ENCODE measurements at places on chromosomes 16 and 17. TPM values are rescaled to one million over a fixed set of nuclear protein-coding genes. Genes with fewer than 3 reads are reported as not detected.

DNA sequence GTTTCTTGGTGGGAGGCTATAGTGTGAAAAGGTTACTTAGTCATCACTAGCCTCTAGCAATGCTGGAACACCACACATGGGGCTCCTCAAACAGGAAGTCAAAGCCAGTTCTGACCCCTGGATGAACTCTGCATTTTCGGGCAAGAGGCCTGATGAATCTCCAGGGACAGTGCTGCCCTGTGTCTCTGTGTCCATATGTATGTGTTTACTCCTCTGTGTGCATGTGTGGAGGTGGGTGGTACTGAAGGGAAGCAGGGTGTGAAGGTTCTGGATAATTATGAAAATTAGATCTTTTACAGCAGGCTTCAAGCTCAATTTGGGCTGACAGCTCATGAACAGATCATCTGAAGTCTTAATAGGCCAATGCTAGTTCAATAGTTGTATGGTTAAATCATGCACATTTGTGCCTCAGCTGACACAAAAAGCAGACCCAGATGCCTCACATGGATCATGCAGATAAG is 133.6 kb downstream of the SNX11 start:
- H3K27me3 ChIP-seq, result peaks cover 4% of the 10 kb centered on the region
- DNase-seq, result no peak
- peaks cover 24% of the 10 kb centered on the region for H3K4me1 ChIP-seq
- H3K4me3 ChIP-seq, result no peak overlapping the region

DNA sequence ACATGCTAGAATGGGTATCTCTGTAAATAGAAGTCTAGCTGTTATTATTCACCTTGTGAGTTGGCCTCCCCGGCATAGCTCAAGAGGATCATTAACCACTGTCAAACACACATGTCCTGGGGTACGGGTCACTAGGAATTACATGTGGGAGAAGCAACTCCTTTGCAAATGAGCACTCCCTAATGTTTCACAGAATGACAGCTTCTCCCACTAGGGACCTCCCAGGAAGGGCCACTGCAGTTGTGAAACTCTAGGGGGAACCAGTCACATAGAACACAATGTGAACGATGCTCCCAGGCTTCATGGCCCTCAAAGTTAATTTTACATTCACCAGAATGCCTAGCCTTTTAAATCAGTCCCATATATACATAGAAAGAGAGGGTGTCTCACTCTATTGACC is 12.4 kb upstream of the ZNF19 start:
- H3K4me1 ChIP-seq, result no peaks in the 10 kb centered on the region
- H3K4me3 ChIP-seq, result no peak overlapping the region
- H3K27me3 ChIP-seq, result no peaks in the 10 kb centered on the region
- no peak for DNase-seq
- no peak overlapping the region for H3K27ac ChIP-seq
- H3K36me3 ChIP-seq, result no peaks in the 10 kb centered on the region

GRCh38 chr16:8712589-8713361 is 38.4 kb downstream of the ABAT start:
- no peaks in the 10 kb centered on the region for H3K27me3 ChIP-seq
- H3K36me3 ChIP-seq, result no peaks in the 10 kb centered on the region
- no peak overlapping the region for H3K27ac ChIP-seq
- DNase-seq, result no peak
- no peaks in the 10 kb centered on the region for H3K4me1 ChIP-seq

VTN gene
- under 0.01 TPM for total RNA-seq

LRRC37A gene
- 1.2 TPM for total RNA-seq

Data from esophagus muscularis mucosa (tissue), 4 donors.